ENCODE measurements at places on chromosomes 1 and 21. TPM values are rescaled to one million over a fixed set of nuclear protein-coding genes. Genes with fewer than 3 reads are reported as not detected.

Gene SPATA45
- total RNA-seq = not detected

Gene PADI2
- 1.6 TPM for total RNA-seq

Gene RBM11
- total RNA-seq = 12.8 TPM

Gene FCER1G
- total RNA-seq = 3.8 TPM

Gene NOS1AP
- total RNA-seq = 16.6 TPM

Gene PROK1
- not detected for total RNA-seq

Gene DNM3
- total RNA-seq = 133 TPM

Gene OR2G6
- not detected for total RNA-seq

Gene LCE3D
- total RNA-seq = not detected

Gene MX2
- total RNA-seq = 0.31 TPM

Gene MASP2
- not detected for total RNA-seq

Gene PDC
- not detected for total RNA-seq

Gene ASCL5
- total RNA-seq = not detected

Gene SLC1A7
- total RNA-seq = not detected

Gene OR2AJ1
- total RNA-seq = not detected

Gene KRTAP20-2
- total RNA-seq = not detected

Gene SAMSN1
- 5.0 TPM for total RNA-seq

Gene CYP4Z1
- total RNA-seq = 0.63 TPM

Gene AMPD1
- not detected for total RNA-seq

Gene RASSF5
- 1.3 TPM for total RNA-seq

Gene PRAMEF33
- total RNA-seq = not detected

Gene PTPRU
- total RNA-seq = 39.4 TPM

Gene RAB7B
- 0.31 TPM for total RNA-seq

Gene KRTAP7-1
- total RNA-seq = not detected

Gene KCND3
- 17.5 TPM for total RNA-seq

Gene RGSL1
- total RNA-seq = not detected

Gene BTBD19
- total RNA-seq = 1.3 TPM

Gene PRKAA2
- total RNA-seq = 31.3 TPM

Gene LCE2C
- not detected for total RNA-seq

Gene GDAP2
- total RNA-seq = 61.0 TPM

Gene HSD3B1
- not detected for total RNA-seq

Gene CLDN8
- not detected for total RNA-seq

Gene LDLRAD1
- total RNA-seq = not detected

Gene HSD3B2
- total RNA-seq = not detected

Gene NAV1
- 101 TPM for total RNA-seq

Gene PRELP
- total RNA-seq = under 0.01 TPM

Gene USH2A
- total RNA-seq = 0.31 TPM

Gene RGL1
- total RNA-seq = 60.7 TPM

Gene OR2T33
- not detected for total RNA-seq

Gene LCK
- not detected for total RNA-seq

Gene LHX8
- 0.31 TPM for total RNA-seq

Gene LMX1A
- 0.31 TPM for total RNA-seq

Gene TMEM52
- 1.3 TPM for total RNA-seq

Gene HSF2BP
- 4.1 TPM for total RNA-seq

Gene ZCCHC17
- 38.5 TPM for total RNA-seq

Gene CRNN
- not detected for total RNA-seq

Gene KRTAP19-1
- total RNA-seq = not detected

Gene ANGPTL3
- total RNA-seq = not detected

Gene C1orf226
- total RNA-seq = 7.5 TPM

Gene LCE2A
- not detected for total RNA-seq

Gene GBP4
- total RNA-seq = 1.3 TPM

Gene MMEL1
- total RNA-seq = 7.8 TPM

Gene PRRX1
- 2.2 TPM for total RNA-seq

Gene CYP4B1
- not detected for total RNA-seq

Gene PMVK
- 15.0 TPM for total RNA-seq

Gene ATAD3C
- not detected for total RNA-seq
